ENCODE measurements at places on chromosomes 4 and X.

DNA sequence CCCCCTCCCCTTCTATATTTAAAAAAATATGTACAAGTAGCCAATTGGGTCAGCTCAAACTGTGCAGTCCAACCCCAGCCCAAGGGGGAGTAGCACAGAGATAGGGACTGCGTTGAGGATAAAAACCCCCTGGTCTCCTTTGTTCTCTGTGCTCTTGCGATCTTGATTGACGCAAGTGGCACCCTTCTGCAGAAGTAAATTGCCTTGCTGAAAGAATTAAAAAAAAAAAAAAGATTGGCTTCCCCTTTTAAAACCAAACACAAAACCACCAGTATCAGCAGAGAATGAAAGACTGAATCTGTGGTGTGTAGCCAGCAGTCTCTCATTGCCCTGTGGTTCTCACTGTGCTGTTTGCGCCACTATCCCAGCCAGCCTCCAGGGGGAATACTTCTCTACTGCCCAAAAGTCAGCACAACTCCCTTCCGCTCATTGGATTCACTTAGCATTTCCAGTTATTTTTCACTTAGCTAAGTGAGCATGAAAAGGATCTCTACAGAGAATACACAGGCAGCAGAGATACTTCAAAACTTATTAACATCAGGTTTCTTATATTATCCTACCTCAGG, 29.7 kb downstream of the MANBA start:
- no peak for DNase-seq

DNA sequence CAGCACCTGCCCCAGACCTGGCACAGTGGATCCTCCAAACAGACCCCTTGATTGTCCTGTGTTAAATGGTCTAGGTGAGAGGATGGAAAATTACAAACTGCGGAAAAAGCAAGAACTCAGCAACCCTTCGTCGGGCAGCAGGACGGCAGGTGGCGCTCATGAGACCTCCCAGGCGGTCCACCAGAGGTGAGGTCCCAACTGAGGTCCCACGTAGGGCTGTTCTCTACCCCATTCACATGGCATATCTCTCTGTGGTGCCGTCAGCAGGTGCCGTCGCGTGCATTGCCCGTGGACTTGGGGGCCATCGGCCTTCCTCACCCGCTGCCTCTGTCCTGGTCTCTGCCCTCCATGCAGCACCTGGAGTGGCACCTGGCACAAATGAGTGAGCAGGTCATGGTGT, 88.2 kb downstream of the CRMP1 start:
- DNase-seq, result no peak

DNA sequence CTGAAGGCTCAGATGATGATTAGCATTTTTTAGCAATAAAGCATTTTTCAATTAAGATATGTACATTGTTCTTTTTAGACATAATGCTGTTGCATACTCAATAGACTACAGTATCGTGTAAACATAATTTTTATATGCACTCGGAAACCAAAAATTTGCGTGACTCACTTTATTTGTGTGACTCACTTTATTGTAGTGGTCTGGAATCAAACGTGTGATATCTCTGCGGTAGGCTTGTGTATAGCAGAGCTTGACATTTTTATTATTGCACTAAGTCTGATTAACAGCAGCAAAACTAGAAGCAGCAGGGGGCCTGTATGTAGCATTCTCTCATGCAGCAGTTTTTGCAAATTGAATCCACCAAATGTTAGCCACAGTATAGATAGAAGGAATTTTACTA, 119.1 kb upstream of the PRDX4 start:
- DNase-seq, result no peak

- peak; percentile 61 for DNase-seq
Measured at GRCh38 chr4:108168671-108169523, at the start of gene LEF1. Gene LEF1, minus strand, starts transcription at chr4:108168932. Its CDS starts 1,165 bp downstream, at chr4:108167767.

DNA sequence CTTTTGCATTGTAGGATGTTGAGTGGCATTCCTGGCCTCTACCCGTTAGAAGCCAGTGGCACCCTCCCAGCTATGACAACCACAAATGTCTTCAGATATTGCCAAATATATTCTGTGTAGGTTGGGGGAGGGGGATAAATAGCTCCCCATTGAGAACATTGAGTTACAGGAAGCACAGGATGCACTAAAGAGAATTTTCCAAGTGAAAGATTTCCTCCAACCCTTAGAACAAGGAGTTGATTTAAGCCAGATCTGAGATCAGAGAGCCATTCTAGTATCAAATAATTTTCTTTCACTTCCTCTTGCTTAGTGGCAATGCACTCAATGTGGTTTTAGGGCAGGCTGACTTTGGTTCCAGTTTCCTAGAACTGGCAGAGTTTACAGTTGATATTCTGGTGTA, 436.6 kb downstream of the C4orf33 start:
- no peak for DNase-seq

DNA sequence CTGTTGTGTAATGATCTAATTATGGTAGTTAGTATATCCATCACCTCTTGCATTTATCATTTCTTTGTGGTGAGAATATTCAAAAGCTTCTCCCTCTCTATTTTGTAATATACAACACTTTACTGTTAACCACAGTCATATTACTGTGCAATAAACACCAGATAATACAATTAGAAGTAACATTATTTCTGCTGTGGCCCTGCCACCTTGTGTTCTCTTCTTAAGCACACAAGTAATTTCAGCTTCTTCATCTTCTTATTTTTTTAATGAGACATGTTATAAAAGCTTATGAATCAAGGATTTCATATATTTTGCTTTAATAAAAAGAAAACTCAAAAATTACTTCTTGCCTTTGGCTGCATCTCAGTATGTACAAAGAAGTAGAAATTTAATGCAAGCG, 675.2 kb upstream of the INTU start:
- DNase-seq, result no peak

DNA sequence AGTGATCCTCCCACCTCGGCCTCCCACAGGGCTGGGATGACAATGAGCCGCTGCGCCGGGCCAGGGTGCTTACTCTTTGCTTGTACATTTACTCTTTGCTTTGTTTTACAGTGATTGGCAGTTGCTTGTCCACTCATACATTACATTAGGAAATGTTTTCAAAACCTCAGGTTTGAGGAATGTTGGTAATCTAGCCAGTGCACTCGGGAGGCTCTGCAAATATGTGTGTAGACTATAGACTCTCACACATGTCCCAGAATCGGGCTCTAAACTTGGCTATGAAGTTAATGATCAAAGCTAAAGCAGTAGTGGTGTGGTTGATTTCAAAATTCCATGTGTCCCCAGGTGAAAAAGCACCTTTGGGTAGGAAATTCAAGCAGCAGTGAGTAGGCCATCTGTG, 20.5 kb downstream of the TRMT44 start:
- DNase-seq, result no peak

GRCh38 chr4:165191348-165191656, 16.1 kb upstream of the KLHL2 start:
- no peak for DNase-seq

DNA sequence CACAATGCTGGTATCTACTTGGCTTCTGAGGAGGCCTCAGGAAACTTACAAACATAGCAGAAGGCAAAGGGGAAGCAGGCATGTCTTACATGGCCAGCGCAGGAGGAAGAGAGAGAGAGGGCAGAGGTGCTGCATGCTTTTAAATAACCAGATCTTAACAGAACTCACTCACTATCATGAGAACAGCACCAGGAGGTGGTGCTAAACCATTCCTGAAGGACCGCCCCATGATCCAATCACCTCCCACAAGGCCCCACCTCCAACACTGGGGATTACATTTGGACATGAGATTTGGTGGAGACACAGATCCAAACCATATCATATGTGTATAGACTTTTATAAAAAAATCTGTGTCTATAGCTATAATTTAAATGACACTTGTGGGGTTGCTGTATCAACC, 48.6 kb upstream of the ERVMER34-1 start:
- DNase-seq, result no peak

- no peak for DNase-seq
Measured at GRCh38 chr4:61201961-61202637, 2.0 kb downstream of the ADGRL3 start.

DNA sequence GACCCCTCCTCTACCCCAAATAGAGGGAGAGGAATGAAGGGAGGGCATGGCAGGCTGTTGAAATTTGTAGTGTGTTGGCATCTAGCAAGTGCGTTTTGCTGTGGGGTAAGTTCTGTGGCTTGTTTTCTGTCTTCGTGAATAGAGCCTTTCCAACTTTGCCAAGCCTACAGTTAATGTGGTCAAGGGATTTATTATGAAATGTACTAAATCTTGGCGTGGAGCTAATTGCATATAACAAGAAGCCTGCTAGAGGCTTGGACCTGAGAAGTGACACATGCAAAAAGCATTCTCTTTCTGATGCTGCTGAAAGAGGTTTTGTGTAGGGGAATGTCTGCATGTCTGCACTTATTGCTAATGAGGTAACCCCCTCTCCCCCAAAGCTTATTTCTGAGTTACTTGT, 132.2 kb downstream of the BMPR1B start:
- no peak for DNase-seq

GRCh38 chr4:75922588-75922987, 18.2 kb downstream of the NAAA start:
- DNase-seq, result no peak

- no peak for DNase-seq
Measured at GRCh38 chr4:17082186-17082585, 183.7 kb upstream of the LDB2 start.

- DNase-seq, result no peak
Measured at GRCh38 chr4:128357286-128357685, 69.7 kb upstream of the PGRMC2 start.

GRCh38 chr4:94378047-94378446, 35.4 kb upstream of the HPGDS start:
- DNase-seq, result no peak

GRCh38 chr4:160423879-160424451, 1321.1 kb downstream of the RAPGEF2 start:
- no peak for DNase-seq

GRCh38 chr4:15882675-15883086, 55.9 kb downstream of the FGFBP1 start:
- DNase-seq, result peak; percentile 67

DNA sequence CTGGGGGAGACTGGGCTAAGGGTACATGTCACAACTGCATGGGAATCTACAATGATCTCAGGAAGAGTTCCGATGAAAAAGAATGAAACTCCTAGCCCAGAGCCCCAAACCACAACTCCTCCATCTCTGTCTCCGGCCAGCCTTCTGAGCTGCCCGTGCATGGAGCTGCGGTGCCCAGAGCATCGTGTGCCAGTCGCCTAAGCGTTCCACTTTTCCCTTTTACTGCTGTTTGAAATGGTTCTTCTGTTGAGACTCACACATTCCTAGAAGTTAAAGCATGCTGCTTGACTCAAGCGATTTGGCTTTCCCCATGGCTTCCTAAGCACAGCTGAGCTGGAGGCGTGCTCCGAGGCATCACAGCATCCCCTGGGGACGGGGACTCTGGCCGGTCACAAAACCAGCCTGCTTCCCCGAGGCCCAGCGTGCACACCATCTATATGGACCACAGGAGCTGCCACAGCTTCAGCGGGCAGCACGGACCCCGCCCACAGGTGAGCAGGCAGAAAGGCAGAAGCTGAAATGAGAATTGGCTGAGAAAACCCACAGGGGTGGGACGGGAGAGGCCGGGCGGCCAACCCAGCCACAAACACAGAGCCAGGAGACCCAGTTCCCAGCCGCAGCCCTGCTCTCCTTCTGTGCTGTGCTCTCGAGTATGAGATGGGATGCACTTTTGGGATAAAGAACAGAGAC, 5.0 kb downstream of the CCNQ start:
- DNase-seq, result no peak

DNA sequence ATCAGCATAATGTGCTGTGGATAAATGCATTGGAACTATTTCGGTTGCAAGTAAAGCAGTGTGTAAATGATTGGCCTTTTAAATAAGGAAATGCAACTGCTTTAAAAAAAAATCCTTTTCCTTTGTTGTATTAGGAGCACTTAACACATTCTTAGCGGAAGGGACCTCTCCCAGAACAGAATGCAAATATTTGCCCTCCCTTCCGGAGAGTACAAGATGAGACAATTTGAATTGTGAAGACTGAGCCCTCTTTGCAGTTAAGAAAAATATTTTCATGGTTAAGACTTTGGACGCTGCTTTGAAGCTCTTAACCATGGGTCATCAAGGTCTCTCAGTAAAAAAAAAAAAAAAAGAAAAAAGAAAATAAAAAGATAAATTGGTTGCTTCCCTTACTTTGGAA, 9.5 kb upstream of the NOX1 start:
- no peak for DNase-seq

- peak; percentile 1 for DNase-seq
Measured at GRCh38 chr4:85842540-85842939, 367.6 kb downstream of the ARHGAP24 start.

- no peak for DNase-seq
Measured at GRCh38 chr4:3781193-3781886, 15.2 kb downstream of the ADRA2C start.

DNA sequence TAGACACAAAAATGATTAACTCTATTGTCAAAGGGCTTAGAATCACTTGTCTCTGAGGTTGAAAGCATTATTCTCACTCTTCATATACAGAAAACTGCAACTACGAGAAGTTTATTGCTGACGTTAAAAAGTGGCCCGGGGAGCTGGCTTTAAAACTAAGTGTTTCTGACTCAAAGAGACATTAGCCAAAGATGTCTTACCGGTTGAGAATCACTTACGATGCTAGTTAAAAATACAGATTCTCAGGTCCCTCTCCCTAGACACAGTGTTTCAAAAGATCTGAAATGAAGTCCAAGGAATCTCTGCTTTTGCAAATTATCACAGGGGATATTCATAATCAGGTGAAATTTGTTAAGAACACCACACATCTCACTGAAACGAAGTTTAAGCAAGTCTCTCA, 1.2 kb downstream of the GNPDA2 start:
- DNase-seq, result no peak

Measured in CD4-positive, alpha-beta T cell treated with Interleukin-17A for 1 hour (primary cell).